Posterior cingulate gyrus (tissue), 11 donors: ENCODE measurements at places on chromosomes 7 and 10.

GRCh38 chr10:116737627-116738327 is 4.6 kb downstream of the HSPA12A start:
- peak; percentile 33 for DNase-seq

- DNase-seq, result no peak
Observed at GRCh38 chr7:3094701-3095445, 51.2 kb upstream of the CARD11 start.

DNA sequence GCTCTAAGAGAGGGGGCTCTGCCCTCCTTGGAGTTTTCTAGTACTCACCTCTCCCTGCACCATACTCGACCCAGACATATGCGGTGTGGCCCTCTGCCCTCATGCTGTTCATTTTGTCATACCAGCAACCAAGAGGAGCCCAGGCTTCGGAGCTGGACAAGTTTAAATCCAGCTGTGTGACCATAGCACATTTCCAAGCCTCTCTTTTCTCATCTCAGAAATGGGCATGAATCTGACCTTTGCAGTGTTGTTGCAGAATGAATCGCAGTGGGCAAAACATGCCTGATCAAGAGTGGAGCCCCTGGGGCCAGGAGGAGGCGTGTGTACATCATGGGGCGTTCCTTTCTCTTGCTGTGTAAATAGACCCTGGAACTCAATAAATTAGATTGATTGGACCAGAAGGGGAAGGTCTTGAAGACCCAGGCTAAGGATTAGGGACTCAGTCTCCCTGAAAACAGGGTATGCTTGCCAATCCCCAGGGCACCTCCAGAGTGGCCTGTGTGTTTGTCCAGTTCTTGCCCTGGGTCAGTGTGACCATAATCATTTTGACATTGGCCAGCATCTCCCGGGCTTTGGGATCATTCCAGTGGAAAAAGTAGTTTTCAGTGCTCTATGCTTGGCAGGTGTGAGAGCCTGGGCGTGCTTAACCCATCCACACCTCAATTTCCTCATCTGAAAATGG is 59.6 kb downstream of the ZMIZ1 start:
- DNase-seq, result no peak

DNA sequence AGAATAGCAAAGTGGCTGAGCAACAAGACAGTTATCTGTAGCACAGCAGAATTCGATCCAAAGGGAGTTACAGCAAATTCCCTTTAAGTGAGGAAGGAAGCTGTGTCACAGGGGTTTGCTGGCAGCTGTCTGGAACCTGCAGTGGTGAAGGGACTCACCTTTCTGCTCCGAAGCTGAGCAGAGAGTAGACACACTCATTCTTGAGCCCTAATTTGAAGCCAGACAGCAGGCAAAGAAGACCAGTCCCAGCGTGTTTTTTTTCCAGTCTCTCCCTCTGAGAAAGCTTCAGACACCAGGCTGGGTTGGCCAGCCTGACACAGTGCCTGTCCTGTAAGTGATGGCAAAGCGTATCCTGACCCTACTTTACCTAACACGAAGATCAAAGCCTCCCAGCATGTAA is 210.7 kb downstream of the TRIL start:
- DNase-seq, result no peak

DNA sequence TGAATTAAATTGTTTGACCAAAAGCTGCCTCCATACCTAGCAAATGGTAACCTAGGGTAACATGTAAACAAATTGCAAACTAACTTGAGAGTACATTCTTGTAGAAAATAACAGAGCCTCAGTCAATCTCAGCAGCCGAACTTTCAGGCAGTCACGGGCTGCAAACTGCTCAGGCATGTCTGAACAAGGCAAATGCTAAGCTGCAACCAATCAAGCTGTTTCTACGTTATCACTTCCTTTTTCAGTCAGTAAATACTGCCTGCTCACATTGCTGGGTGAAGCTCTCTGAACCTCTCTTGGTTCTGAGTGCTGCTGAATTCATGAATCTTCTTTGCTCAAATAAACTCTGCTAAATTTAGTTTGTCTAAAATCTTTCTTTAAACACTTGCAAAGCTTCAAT is 1212.4 kb downstream of the SORCS1 start:
- DNase-seq, result peak; percentile 38

DNA sequence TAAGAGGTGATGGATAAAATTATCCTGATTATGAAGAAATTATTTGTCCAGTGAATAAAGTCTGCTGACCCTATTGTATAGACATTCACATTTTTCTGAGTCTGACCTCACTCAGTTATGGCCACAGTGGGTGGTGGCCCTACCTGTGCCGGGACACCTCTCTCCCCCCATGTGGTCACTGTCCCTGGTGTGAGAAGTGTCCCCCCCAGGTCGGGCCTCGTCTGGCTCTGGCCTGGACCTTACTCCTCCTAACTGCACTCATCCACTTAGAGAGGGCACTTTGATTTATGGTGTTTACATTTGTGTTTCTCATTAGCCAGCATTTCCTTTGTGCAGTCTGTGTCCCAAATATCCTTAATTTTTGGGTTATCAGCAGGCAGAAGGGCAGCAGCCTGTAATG is 59.6 kb upstream of the ZNF32 start:
- no peak for DNase-seq

DNA sequence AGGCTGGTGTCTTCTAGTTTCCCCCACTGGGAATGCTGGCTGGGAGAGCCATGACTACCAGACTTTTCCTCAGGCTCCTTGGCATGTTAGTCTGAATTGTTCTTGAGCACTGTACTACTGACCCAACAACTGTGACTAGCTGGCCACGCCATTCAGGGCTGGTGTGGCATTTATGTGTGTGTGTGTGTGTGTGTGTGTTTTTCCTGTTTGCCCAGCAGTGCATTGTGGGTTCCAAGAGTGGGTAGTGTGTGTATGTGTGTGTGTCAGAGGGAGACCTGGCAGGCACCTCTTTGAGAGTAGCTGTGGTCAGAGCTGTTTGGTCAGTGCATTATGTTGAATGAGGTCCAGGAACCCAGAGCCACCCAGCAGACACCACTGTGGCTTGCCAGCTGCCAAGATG is 9.2 kb downstream of the PCBD1 start:
- DNase-seq, result no peak

DNA sequence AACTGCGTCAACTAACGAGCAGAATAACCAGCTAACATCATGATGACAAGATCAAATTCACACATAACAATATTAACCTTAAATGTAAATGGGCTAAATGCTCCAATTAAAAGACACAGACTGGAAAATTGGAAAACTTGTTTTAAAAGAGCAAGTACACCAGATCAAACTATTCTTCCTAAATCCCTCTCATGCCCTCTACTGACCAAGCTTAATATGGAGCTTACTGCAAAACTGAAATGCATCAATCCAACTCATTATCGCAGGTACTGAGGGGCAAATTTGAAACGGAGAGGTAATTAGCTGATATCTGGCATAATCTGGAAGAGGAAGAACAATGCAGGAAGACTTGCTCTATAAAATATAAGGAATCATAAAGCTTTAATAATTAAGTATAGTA is 1223.8 kb downstream of the NXPH1 start:
- no peak for DNase-seq

DNA sequence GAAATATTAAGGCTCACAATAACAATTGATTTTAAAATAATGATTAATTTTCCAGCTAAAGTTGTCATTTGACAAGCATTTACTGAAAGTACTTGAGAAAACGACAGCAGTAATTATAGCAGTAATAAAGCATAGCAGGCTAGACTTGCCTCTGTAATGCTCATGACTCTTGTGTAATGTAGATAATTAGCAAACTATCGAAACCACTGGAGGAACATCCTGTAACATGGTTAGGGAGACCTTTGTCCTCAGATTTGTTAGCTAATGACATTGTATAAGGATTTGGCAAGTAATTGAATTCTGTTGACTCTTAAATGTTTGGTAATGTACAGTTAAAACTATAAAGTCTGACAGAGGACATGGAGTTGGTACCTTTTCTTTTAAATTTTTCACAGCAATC is 24.8 kb downstream of the ARL4A start:
- no peak for DNase-seq

- no peak for DNase-seq
Observed at GRCh38 chr10:22599048-22599561, 115.3 kb downstream of the PIP4K2A start.

DNA sequence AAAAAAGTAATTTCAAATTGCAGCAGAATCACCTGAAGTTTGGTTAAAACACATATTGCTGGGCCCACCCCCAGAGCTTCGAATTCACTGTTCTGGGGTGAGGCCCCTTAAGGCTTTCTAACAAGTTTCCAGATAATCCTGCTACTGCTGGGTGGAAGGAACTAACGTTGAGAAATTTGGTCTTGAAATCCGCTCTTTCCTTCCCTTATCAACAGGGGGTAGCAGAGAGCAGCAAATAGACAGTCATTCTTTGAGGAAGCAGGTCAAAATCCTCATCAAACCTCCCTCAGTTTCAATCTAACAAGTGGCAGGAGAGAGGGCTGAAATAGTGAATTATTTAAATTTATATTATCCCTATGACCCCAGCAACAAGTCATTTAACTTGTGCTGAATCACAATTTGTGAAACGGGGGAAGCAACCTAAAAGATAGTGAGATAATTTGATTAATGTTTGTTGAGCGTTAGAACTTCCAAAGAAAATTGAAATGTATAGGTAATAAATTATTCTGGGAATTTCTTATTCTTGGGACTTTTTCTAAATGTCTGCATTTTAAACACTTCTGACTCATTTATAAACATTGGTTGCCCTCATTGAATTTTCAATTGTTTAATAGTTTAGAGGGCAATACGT is 21.7 kb upstream of the MALSU1 start:
- DNase-seq, result no peak

GRCh38 chr7:127927348-127927696 is 103.9 kb downstream of the LRRC4 start:
- no peak for DNase-seq

DNA sequence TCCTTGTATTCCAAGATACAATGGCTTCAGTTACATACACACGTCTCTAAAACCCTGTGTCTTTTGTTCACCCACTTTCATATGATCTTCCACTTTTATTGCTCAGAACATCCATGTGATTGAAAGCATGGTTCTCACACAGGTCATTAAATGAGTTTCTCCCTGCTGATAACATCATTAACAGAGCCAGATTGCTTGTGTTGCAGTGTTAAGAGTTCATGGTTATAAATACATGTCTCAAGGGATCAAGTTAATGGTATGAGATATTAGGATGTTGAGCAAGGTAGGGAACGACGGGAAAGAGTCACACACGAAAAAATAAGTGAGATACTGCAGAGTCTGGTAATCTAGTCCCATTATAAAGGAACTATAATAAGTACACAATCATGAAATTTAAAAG is 861.5 kb downstream of the SORCS1 start:
- no peak for DNase-seq
